ENCODE measurements at places on chromosomes 16 and 17.

DNA sequence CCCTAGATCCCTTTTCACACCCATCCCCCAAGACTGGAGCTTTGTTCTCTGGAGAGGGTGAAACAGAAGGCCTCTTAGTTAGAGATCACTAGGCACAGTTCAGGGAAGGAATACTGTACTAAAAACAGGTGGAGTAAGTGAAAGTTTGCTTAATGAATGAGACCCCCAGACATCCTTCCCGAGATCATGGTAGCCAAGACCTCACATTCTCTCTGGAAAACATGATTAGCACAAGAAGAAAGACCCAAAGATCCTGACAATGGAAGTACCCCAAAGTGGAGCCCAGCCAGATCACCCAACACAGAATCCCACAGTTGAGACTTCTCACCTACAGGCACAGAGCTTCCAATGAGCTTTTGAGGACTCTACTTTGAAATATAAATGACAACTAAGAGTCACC, 3.4 kb upstream of the CMTM4 start:
- DNase-seq, result no peak

GRCh38 chr17:81466564-81467472, 45.8 kb downstream of the ACTG1 start:
- DNase-seq, result no peak

DNA sequence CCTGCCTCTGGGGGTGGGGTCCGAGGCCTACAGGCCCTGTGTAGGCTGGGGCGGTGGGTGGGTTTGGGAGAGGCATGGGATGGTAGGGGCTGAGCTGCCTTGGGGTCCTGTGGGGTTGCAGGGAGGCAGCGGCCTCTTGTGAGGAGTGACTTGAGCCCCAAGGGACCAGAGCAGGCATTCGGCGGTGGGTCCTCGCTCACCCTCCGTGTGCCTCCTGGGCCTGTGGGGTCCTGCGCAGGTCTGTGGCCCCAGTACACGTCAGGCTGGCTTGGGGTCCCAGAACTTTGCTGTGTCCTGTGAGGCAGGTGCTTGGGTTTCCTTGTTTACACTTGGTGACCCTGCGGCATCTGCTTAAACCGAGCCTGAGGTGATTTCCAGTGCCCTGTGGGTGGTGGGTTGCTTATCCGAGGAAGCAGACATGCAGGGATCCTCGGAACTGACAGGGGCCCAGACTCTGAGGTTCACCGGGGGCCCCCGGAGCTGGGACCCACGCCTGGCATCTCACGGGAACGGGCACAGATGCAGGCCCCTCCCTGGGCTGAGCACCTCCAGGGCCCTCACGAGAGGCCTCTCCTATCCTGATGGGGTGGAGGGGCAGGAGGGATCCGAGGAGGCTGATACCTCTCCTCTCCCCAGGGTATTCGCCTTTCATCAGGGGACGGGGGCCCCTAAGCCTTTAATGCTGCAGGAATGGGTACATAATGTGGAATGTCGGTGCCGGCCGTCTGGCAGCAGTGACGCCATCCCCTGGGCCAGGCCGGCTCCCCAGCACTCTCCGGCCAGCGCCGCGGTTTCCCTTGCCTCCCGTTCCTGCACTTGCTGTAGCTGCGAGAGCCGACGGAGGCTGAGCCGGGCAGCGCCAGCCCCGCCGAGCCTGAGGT, 7.7 kb downstream of the METRNL start:
- DNase-seq, result no peak

GRCh38 chr17:43877451-43878155, 29.7 kb downstream of the MPP2 start:
- DNase-seq, result no peak

DNA sequence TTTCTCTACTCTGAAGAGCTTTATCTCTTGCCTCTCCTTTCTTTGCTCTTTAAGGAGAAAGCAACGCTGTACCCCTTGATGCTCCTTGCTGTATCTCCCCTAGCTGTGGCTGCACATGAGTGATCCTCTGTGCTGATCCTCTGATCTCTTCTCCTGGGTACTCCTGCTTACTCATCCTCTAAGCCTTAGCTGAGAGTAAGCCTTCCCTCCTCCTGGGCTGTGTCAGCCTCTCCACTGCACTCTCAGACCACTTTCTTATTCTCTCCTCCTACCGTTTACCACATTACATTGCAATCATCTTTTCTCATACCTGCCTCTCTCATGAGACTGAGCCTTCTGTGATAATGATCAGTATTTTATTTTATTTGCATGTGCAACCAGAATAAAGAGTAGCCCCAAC, 25.1 kb downstream of the SOX9 start:
- DNase-seq, result no peak

- DNase-seq, result no peak
These were observed 63.3 kb downstream of the RBFOX3 start for GRCh38 chr17:79547586-79547985.

DNA sequence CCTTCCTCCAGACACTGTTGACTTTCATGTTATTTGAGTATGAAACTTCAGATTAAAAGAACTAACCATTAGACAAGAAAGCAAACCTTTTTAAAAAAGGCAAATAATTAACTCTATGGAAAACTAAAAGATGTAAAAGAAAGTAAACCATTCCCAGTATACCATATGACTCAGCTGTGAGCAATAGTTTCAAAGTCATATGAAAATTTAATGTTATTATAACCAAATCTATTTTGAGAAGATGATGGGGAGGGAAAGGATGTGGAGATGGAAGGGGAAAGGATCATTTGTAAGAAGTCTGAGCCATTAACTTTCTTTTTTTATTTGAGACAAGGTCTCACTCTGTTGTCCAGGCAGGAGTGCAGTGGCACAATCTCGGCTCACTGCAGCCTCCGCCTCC, 131.8 kb downstream of the IRX5 start:
- no peak for DNase-seq

GRCh38 chr17:38672788-38673706, 1.7 kb downstream of the EPOP start:
- DNase-seq, result no peak

All from stimulated activated CD4-positive, alpha-beta T cell treated with anti-CD3 and anti-CD28 coated beads, Interleukin-1b, Interleukin-23, amount 100 ng/mL, for 24 hours (primary cell).